ENCODE measurements at places on chromosomes 3 and 15.

DNA sequence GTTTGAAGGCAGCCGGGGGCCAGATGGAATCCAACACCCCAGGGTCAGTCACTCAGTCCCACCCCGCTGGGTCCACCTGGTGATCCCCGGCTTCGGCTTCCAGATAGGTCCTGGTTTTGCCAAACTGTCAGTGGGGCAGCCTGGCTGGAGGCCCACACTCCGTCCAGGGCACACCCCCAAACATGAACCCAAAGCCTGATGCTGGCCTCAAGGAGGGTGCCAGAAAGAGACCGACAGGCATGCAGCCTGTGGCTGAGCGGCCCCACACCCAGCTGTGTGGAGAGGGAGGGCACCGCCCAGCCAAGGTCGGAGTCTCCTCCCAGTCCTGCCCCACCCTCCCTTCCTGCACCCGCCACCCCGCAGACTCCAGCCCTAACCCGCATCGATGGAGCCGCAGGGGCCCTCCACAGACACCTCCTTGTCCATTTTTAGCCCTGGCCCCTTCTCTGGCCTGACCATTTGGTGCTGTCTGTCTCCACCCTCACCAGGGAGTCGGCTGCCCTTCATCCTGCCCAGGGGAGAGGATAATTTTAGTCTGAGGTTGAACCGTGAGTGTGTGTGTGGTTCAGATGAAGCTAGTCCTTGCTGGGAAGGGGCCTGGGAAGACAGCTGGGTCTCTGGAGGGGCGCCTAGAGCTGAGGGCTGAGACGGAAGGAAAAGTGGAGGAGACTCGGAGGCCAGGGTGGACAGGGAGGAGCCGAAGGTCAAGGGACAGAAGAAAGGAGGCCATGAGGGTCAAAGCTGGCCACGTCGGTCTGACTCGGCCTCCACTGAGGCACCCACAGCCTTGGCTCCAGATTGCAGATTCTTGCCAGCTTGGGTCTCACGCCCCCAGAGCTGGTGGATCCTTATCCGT is 23.1 kb downstream of the TNK2 start:
- no peak for DNase-seq

DNA sequence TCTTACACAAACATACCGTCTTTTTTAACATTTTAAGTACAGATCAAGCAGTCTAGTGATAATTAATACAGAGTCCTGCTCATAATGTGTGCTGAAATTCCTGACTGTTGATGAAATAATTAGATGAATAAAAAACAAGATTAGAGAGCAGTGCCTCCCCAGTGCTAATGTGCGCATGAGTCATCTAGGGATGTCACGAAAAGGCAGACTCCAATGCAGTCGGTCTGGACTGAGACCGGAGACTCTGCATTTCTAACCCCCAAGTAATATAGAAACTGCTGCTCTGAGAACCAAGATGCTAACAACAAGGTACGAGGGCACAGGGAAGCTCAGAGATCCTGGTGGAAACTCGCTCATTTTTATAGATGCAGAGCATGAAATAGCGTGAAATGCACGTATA is 61.4 kb downstream of the COL8A1 start:
- no peak for DNase-seq

GRCh38 chr3:13167829-13168228 is 94.6 kb upstream of the IQSEC1 start:
- no peak for DNase-seq

DNA sequence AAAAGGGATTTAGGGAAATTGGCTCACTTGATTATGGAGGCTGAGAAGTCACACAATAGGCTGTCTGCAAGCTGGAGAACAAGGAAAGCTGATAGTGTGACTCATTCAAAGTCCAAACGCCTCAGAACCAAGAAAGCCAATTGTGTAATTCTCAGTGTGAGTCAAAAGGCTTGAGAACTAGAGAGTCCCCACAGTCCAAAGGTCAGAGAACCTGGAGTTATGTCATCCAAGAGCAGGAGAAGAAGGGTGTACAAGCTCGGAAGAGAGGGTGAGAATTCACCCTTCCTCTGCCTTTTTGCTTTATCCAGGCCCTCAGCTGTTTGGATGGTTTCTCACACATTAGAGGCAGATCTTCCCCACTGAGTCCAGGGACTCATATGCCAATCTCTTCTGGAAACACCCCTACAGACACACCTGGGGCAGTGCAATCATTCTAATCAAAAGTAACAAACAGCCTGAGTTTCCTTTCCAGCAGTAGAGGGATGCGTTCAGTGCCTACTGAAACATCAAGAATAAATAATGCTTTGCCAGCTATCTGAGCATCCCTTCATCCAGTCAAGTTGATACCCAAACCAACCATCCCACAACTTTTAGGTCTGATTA is 271.5 kb downstream of the SATB1 start:
- no peak for DNase-seq

- DNase-seq = no peak
These were observed 224.1 kb downstream of the IGSF11 start for GRCh38 chr3:118810499-118811035.

- DNase-seq = no peak
These were observed 85.4 kb downstream of the ZNF385D start for GRCh38 chr3:21665444-21666100.

Measured in memory B cell (primary cell).